ENCODE measurements at places on chromosomes 6 and 20. TPM values are rescaled to one million over a fixed set of nuclear protein-coding genes. Genes with fewer than 3 reads are reported as not detected.

- no peaks in the 10 kb centered on the region for H3K4me1 ChIP-seq
- no peaks in the 10 kb centered on the region for H3K36me3 ChIP-seq
- H3K4me3 ChIP-seq: no peak overlapping the region
Measured at GRCh38 chr6:132190097-132190814, 211.0 kb downstream of the MOXD1 start.

DNA sequence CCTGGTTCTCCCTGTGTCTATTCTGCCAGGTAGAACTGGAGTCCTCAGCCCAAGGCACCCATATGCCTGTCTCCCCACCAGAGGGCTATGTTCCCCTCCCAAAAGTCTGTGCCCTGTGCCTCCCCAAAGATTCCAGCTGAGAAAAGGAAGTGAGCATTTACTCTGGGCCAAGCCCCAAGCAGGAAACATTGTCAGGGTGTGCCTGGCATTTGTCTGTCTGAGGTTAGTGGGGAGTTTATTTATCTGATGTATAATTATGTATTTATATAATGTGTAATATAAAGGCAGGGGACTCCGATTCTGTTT, 5.6 kb downstream of the GDF5 start:
- H3K36me3 ChIP-seq: no peaks in the 10 kb centered on the region
- H3K4me1 ChIP-seq: no peaks in the 10 kb centered on the region
- H3K4me3 ChIP-seq: no peak overlapping the region
- no peak overlapping the region for H3K27ac ChIP-seq

DNA sequence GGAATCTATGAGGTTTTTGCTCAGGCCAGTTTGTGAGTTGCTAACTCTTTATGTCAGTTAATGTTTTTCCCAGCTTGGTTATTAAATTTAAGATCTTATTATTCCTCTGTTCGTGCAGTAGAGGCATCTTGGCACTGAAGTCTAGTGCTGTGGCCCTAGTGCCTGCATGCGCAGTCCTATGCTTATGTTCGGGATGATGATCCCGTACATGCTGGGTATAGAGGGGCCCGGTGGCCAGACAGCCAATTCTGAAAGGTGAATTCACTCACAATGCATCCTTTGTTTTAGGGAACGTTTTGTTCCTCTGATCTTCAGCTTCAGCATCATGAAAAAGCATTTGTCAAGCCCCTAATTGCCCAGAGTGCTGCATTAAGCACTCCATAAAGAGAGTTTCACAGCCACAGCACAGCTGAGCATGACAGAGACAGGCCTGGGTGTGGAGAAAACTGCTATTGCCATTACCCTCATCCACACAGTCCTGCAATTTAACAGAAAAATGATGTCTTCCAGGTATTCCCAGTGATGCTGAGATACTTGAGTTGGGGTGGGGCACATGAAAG, 39.8 kb upstream of the BACH2 start:
- H3K4me1 ChIP-seq: peaks cover 3% of the 10 kb centered on the region
- no peak overlapping the region for H3K4me3 ChIP-seq
- no peak for DNase-seq
- H3K27me3 ChIP-seq: no peaks in the 10 kb centered on the region
- H3K27ac ChIP-seq: no peak overlapping the region

GRCh38 chr20:4772132-4772531, 50.4 kb downstream of the PRND start:
- no peak overlapping the region for H3K27ac ChIP-seq
- peaks cover 6% of the 10 kb centered on the region for H3K36me3 ChIP-seq
- DNase-seq: no peak

- H3K36me3 ChIP-seq: peaks cover 15% of the 10 kb centered on the region
- peak overlapping the region; percentile 70 for H3K27ac ChIP-seq
- DNase-seq: no peak
- peaks cover 63% of the 10 kb centered on the region for H3K4me1 ChIP-seq
Measured at GRCh38 chr6:87698547-87699006, 3.5 kb downstream of the AKIRIN2 start.

Gene KCNQ2
- total RNA-seq: not detected

Gene ZDHHC14
- 1.2 TPM for total RNA-seq

- peaks cover 11% of the 10 kb centered on the region for H3K4me1 ChIP-seq
- no peak for DNase-seq
- H3K27me3 ChIP-seq: no peaks in the 10 kb centered on the region
- no peak overlapping the region for H3K4me3 ChIP-seq
Measured at GRCh38 chr6:106477790-106478189, 117.3 kb downstream of the CRYBG1 start.

- H3K36me3 ChIP-seq: peaks cover 19% of the 10 kb centered on the region
- no peak overlapping the region for H3K27ac ChIP-seq
- peak overlapping the region; percentile 92 for H3K4me3 ChIP-seq
- no peak for DNase-seq
- peaks cover 4% of the 10 kb centered on the region for H3K27me3 ChIP-seq
- peaks cover 22% of the 10 kb centered on the region for H3K4me1 ChIP-seq
Measured at GRCh38 chr6:41785689-41786450, 1.6 kb upstream of the TOMM6 start.

Gene GRIK2
- not detected for total RNA-seq

DNA sequence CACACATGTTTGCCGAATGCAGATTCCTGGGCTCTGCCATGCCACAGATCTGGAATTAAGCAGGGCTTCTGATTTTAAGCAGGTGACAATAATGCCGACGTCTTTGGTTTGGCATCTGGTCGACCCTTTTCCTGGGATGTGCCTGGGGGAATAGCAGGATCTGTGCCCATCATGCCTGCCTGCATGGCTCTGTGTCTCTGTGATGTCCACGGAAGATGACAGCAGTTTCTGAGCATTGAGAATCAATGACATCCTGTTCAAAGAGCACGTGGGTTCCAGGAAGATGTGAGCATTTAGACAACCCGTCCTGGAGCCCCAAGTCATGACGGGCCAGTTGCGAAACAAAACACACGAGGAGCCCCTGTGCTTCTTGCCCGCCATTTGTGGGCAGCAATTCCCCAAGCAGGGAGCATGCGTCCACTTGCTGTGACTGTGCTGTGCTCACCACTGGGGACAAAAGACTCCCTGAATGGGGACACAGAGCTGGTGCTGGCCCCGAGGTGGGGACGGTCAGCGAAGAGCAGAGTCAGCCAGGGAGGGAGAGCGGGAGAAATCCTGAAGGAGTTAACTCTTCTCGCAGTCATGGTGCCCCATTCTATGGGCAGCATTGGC, 110.1 kb downstream of the ERMARD start:
- no peaks in the 10 kb centered on the region for H3K27me3 ChIP-seq
- H3K4me1 ChIP-seq: peaks cover 23% of the 10 kb centered on the region
- H3K36me3 ChIP-seq: no peaks in the 10 kb centered on the region
- DNase-seq: no peak

GRCh38 chr6:20922743-20923142, 388.5 kb downstream of the CDKAL1 start:
- no peaks in the 10 kb centered on the region for H3K27me3 ChIP-seq
- DNase-seq: no peak
- no peak overlapping the region for H3K4me3 ChIP-seq

GRCh38 chr6:93059911-93060310, 359.4 kb downstream of the EPHA7 start:
- DNase-seq: no peak
- no peaks in the 10 kb centered on the region for H3K27me3 ChIP-seq
- H3K36me3 ChIP-seq: no peaks in the 10 kb centered on the region
- no peak overlapping the region for H3K27ac ChIP-seq
- H3K4me3 ChIP-seq: no peak overlapping the region
- no peaks in the 10 kb centered on the region for H3K4me1 ChIP-seq

DNA sequence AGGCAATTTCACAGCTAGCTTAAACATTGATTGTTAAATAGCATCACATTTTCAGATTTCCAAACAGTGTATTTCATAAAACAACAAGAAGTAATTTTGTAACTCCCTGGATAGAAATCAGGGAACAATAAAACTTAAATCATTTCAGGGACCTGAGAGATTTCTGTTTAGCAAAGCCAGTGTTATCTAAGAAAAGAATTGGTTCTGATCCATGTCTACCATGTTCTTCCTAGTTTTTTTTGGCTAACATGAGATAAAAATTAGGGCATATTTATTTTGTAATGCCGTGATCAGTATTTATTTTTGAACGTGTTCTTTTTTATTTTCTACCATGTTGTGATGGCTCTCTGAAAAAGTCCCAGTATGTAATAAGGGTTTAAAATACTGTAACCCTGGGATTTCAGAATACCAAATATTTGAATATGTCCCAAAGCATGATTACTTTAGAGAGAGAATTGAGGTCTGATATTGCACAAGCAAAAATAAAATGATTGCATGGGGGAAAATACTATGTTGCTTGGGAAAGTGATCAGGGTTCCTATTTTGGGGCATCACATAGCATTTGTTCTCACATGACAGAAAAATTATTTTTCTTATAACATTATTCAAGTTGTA, 188.7 kb upstream of the CEP162 start:
- no peaks in the 10 kb centered on the region for H3K4me1 ChIP-seq
- no peaks in the 10 kb centered on the region for H3K36me3 ChIP-seq
- H3K27ac ChIP-seq: no peak overlapping the region
- H3K27me3 ChIP-seq: no peaks in the 10 kb centered on the region
- no peak for DNase-seq
- no peak overlapping the region for H3K4me3 ChIP-seq

DNA sequence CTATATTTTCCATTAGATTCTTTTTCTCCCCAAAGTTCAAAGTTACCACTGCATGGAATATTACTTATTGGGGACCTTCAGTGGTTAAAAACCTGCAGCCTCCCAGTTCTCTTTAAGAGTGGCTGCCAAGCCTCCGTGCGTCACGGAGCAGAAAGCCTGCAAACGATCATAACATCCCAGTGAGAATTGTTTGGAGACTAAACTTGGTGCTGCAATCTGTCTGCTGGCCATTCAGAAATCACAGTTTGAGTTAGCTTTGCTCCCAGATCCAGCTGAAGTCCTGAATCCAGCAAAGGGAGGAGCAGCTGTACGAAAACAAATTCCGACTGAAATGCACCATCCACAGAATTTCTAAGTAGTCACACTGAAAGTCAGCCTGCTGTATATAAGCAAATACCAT, 213.5 kb upstream of the PDE10A start:
- H3K27ac ChIP-seq: no peak overlapping the region
- no peaks in the 10 kb centered on the region for H3K36me3 ChIP-seq
- no peak for DNase-seq
- no peak overlapping the region for H3K4me3 ChIP-seq
- no peaks in the 10 kb centered on the region for H3K4me1 ChIP-seq

DNA sequence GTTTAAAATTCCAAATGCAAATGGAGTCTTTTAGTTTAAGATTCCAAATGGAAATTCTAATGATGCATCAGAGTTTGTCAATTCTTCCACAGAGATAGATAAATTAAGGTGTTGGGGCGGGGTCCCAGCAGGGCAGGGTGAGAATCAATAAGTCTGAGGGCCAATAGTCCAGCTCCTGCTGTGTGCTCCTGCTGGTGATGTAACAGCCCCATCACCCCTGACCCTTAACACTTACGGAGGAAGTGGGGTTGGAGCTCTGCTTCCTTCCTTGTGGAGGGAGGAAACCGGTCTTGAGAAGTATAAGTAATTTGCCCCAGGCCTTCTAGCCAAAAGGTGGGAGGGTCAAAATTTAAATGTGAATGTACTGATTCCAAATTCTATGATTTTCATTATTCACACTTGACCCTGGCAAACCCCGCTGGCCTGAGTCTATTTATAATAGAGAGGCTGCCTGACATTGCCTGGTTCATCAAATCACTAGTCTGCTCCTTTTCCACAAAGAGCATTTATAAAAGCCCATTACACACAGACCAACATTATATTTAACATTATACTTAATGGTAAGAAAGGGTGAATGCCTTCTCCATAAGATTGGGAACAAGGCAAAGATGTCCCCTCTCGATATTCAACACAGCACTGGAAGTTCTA, 17.2 kb downstream of the ZBTB2 start:
- peak; percentile 44 for DNase-seq
- peaks cover 25% of the 10 kb centered on the region for H3K36me3 ChIP-seq
- no peaks in the 10 kb centered on the region for H3K27me3 ChIP-seq
- peak overlapping the region; percentile 69 for H3K4me3 ChIP-seq

Gene ULBP2
- total RNA-seq: 1.4 TPM

Gene HLA-DMB
- 0.76 TPM for total RNA-seq

GRCh38 chr6:137850816-137851602, 16.1 kb upstream of the TNFAIP3 start:
- peak overlapping the region; percentile 17 for H3K27ac ChIP-seq

DNA sequence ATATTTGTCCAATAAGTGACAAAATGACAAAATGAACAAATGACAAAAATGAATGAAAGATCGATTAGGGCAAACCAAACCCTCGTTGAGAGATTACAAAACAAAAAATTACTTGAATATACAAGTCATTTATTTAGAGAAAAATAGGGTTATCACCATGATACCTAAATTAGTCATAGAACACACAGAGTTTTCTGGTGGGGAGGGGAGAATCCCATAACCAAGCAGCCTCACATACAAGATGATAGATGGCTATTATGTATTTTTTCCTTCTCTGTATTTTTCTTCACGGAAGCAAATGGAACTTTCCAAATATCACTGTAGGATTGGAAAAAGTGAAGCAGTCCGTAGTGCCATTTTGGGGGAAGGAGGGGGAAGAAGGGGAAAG, 28.5 kb upstream of the BMP6 start:
- H3K27me3 ChIP-seq: peaks cover 3% of the 10 kb centered on the region
- DNase-seq: no peak
- peak overlapping the region; percentile 86 for H3K27ac ChIP-seq
- peaks cover 13% of the 10 kb centered on the region for H3K4me1 ChIP-seq
- no peak overlapping the region for H3K4me3 ChIP-seq
- H3K36me3 ChIP-seq: peaks cover 1% of the 10 kb centered on the region

- no peak for DNase-seq
- H3K4me3 ChIP-seq: no peak overlapping the region
- H3K27me3 ChIP-seq: no peaks in the 10 kb centered on the region
- no peaks in the 10 kb centered on the region for H3K4me1 ChIP-seq
- H3K36me3 ChIP-seq: no peaks in the 10 kb centered on the region
Measured at GRCh38 chr6:27847706-27848105, 64.5 kb downstream of the OR2B2 start.

Gene RAMACL
- 0.52 TPM for total RNA-seq

- no peaks in the 10 kb centered on the region for H3K4me1 ChIP-seq
- no peak overlapping the region for H3K27ac ChIP-seq
- no peaks in the 10 kb centered on the region for H3K36me3 ChIP-seq
- no peak for DNase-seq
- no peaks in the 10 kb centered on the region for H3K27me3 ChIP-seq
Measured at GRCh38 chr6:8678466-8678865, 243.1 kb upstream of the SLC35B3 start.

GRCh38 chr6:151179321-151179720, 60.4 kb upstream of the AKAP12 start:
- peaks cover 23% of the 10 kb centered on the region for H3K27me3 ChIP-seq
- no peak overlapping the region for H3K4me3 ChIP-seq
- no peak for DNase-seq

Gene COL12A1
- 0.05 TPM for total RNA-seq

Gene MYB
- 15.9 TPM for total RNA-seq

Gene SLC13A3
- not detected for total RNA-seq

- H3K4me3 ChIP-seq: no peak overlapping the region
- H3K4me1 ChIP-seq: no peaks in the 10 kb centered on the region
- H3K27ac ChIP-seq: no peak overlapping the region
- no peaks in the 10 kb centered on the region for H3K36me3 ChIP-seq
- DNase-seq: no peak
Measured at GRCh38 chr6:63940056-63940455, 304.5 kb downstream of the PHF3 start.

All from activated naive CD4-positive, alpha-beta T cell treated with anti-CD3 and anti-CD28 coated beads for 36 hours (primary cell).